Uterus (tissue), 4 donors: ENCODE measurements at places on chromosomes 4 and X. TPM values are rescaled to one million over a fixed set of nuclear protein-coding genes. Genes with fewer than 3 reads are reported as not detected.

DNA sequence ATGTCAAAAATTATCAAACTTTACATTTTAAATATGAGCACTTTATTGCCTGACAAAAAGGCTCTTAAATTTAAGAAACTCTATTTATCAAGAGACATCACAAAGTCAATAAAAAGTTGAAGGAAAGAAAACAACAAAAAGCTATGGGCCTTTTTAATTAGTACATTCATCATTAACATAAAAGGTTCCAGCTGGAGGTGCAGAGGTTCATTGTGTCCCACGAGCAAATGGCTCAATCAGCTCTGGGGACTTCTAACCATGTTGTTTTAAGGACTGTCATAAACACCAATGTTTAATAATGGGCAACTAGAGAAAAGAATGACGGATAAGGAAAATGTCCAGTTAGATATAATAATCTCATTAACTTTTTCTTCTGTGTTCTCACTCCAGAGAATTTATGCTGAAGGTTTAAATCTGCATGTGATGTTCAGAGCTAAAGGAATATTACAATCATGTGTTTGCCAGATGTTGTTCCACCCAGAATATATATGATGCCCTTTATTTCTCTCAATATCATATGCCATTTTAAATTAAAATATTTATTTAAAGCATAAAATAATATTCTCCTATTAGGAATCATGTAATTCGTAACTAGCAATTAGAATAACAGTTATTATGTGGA lies 840.3 kb upstream of the ADGRL3 start:
- no peak overlapping the region for H3K4me3 ChIP-seq
- H3K4me1 ChIP-seq = no peaks in the 10 kb centered on the region
- no peak for DNase-seq
- H3K27me3 ChIP-seq = no peaks in the 10 kb centered on the region

DNA sequence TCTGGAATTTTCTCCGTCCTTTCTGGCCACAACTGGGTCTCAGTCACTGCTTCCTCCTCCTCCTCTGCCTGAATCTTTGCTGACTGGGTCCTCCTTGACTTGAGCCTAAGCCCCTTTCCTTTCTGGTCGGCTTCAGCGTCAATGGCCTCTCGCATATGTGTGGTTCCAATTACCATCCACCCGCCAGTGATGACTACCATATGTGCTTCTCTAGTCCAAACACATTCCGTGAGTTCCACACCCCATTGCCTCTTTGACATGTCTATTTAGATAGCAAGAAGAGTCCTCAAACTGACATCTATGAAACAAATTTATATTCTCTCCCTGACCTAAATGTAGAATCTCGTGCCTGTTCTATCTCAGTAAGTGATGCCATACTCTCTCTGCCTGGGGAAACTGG lies 19.8 kb downstream of the MXRA5 start:
- DNase-seq = no peak
- no peak overlapping the region for H3K4me3 ChIP-seq
- H3K36me3 ChIP-seq = no peaks in the 10 kb centered on the region
- H3K4me1 ChIP-seq = no peaks in the 10 kb centered on the region
- H3K27ac ChIP-seq = no peak overlapping the region

- no peak for DNase-seq
- H3K4me3 ChIP-seq = no peak overlapping the region
- H3K27ac ChIP-seq = no peak overlapping the region
Measured at GRCh38 chr4:22574880-22575279, 59.0 kb upstream of the ADGRA3 start.

- H3K27me3 ChIP-seq = no peaks in the 10 kb centered on the region
- no peaks in the 10 kb centered on the region for H3K36me3 ChIP-seq
- no peak for DNase-seq
- H3K4me1 ChIP-seq = no peaks in the 10 kb centered on the region
- no peak overlapping the region for H3K4me3 ChIP-seq
- H3K27ac ChIP-seq = no peak overlapping the region
Measured at GRCh38 chr4:159002950-159003349, 99.9 kb upstream of the RAPGEF2 start.

DNA sequence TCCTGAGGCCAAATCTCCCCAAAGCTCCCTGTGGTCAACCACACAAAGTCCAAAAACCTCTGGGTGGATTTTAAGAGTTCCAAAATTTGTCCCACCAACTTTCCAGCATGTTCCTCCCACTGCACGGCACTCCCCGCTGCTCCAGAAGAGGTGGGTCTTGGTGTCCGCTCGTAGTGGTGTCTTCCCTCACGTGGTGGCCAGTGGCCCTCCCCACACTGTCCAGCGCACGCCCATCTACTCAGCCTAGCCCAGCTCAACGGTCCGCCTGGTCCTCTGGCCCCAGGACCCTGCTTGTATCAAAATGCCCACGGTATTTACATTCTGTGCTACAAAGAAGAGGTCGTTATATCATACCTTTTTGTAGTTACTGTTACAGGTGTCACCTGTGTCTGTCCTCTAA lies 83.5 kb downstream of the NSUN7 start:
- no peaks in the 10 kb centered on the region for H3K36me3 ChIP-seq
- H3K27ac ChIP-seq = no peak overlapping the region
- no peaks in the 10 kb centered on the region for H3K27me3 ChIP-seq

DNA sequence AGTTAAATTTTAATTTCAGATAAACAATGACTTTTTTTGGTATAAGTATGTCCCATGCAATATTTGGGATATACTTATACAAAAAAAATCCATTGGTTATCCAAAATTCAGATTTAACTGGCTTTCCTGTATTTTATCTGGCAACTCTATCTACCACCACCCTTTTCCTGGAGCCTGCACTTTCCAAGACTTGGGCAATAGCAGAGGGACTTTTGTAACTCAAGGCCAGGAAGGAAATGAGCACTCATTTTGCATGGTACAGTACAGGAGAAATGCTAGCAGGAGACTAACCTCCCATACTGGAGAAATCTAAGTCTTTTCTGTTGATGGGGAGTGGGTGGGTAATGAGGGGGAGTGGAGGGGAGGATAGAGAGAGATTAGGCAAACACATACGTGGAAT lies 37.7 kb upstream of the PLAC1 start:
- no peaks in the 10 kb centered on the region for H3K27me3 ChIP-seq
- H3K4me3 ChIP-seq = no peak overlapping the region
- no peak overlapping the region for H3K27ac ChIP-seq
- no peak for DNase-seq
- H3K36me3 ChIP-seq = no peaks in the 10 kb centered on the region

DNA sequence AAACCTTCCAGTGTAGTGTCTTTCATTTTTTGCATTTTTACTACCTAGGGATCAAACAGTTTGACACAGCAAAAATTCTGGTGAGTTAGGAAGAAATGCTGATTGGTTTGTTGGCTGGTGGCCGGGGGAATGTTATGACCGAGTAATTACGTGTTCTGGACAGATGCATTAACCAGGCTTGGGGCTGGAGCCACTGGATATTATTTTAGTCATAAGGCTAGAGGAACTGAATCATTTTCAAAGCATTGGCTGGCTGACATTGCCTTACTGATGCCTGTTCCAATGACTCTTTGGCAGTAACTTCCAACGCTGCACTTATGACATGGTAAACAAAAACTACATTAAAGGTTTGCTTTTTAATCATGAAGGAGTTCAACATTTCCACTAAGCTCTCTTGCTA lies 84.6 kb downstream of the FBXO8 start:
- H3K4me1 ChIP-seq = no peaks in the 10 kb centered on the region
- no peak overlapping the region for H3K4me3 ChIP-seq
- no peaks in the 10 kb centered on the region for H3K36me3 ChIP-seq
- no peak for DNase-seq
- H3K27ac ChIP-seq = no peak overlapping the region

DNA sequence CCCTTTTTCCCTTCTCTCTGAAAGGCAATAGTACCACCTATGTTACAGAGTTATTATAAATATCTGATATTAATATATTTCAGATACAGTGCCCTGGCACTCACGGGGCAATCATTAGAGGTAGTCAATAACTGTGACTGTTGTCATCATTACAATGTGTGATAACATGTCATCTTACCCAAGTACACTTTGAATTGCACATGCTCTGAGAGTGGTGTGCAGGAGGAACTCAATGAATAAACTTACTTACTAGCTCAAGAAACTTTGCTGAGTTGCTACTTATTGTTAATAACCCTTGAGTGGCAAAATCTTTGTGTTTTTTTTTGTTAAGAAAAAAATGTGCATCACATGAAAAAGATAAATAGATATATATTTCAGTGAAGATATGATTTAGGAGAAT lies 275.1 kb upstream of the RASGEF1B start:
- DNase-seq = no peak
- no peak overlapping the region for H3K4me3 ChIP-seq
- H3K27ac ChIP-seq = no peak overlapping the region
- H3K36me3 ChIP-seq = no peaks in the 10 kb centered on the region
- no peaks in the 10 kb centered on the region for H3K27me3 ChIP-seq
- H3K4me1 ChIP-seq = no peaks in the 10 kb centered on the region

- no peaks in the 10 kb centered on the region for H3K4me1 ChIP-seq
- H3K27me3 ChIP-seq = no peaks in the 10 kb centered on the region
- no peak overlapping the region for H3K27ac ChIP-seq
- no peaks in the 10 kb centered on the region for H3K36me3 ChIP-seq
- no peak for DNase-seq
- H3K4me3 ChIP-seq = no peak overlapping the region
Measured at GRCh38 chr4:104749062-104749461, 254.4 kb upstream of the CXXC4 start.

DNA sequence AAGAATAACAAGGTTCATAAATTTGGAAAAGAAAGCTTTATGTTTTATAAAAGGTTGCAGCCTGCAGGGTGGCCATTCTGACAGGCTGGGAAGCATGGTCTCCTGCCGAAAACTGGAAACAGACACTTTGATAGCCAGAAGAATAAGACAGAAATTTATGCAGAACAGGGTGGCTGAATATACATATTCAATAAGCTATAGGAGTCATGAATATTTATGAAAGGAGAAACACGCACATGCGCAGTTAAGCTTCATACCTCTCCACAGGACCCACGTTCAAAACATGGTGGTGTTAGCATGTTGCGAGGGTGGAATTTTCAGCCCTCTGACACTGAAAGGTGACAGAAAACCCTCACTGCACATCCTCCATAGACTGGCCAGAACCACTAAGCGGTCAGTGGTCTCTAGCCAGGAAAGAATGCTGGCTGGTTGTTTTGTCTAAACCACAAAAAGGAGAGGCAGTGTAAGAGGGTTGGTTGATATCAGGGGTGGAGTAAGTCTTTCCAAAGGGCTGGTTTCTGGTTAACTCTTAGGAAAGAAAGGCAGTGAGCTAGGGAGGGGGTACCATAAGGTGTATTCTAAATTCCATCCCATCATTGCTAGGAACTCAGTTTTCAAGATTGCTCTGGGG lies 58.2 kb downstream of the ANXA10 start:
- H3K36me3 ChIP-seq = no peaks in the 10 kb centered on the region
- H3K27ac ChIP-seq = no peak overlapping the region
- no peak overlapping the region for H3K4me3 ChIP-seq
- H3K4me1 ChIP-seq = no peaks in the 10 kb centered on the region
- no peak for DNase-seq

GRCh38 chrX:153667956-153668396 lies 5.6 kb downstream of the PNCK start:
- H3K4me1 ChIP-seq = no peaks in the 10 kb centered on the region
- peak; percentile 77 for DNase-seq
- no peak overlapping the region for H3K4me3 ChIP-seq
- peaks cover 12% of the 10 kb centered on the region for H3K27me3 ChIP-seq

- no peaks in the 10 kb centered on the region for H3K36me3 ChIP-seq
- H3K4me3 ChIP-seq = no peak overlapping the region
- H3K27me3 ChIP-seq = no peaks in the 10 kb centered on the region
- H3K4me1 ChIP-seq = no peaks in the 10 kb centered on the region
- H3K27ac ChIP-seq = no peak overlapping the region
Measured at GRCh38 chr4:185801471-185801870, 10.5 kb downstream of the SORBS2 start.

DNA sequence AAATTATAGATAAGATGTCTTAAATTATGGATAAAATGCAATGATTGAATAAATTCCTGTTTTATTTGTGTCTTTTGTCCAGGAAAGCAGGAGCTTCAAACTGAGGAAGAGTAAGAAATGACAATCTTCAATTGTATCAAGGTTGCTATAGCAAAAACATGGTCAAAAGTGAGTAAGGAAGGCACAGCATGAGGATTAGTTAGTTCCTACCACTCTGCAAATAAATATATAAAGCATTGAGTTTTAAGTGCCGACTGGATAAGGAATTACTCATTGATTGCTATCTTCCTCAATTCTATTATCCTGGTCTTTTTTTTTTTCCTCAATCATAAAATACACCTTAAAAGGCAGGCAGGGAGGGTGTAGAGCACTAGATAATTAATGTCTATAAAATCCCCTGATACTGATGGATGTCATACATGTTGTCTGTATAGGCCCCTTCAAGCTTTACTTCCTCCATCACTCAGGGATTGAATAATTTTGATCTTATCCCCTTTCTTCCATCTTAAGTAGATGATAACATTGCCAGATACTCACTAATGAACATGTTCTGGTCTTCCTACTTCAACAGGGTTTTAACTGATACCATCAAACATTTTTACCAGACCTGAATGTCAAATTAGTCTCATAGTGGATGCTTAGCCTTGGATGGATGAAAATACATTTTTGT lies 86.6 kb downstream of the MID1 start:
- no peak overlapping the region for H3K4me3 ChIP-seq
- H3K36me3 ChIP-seq = no peaks in the 10 kb centered on the region
- H3K27me3 ChIP-seq = no peaks in the 10 kb centered on the region

GRCh38 chrX:439719-440118 lies 53.0 kb upstream of the PPP2R3B start:
- H3K4me3 ChIP-seq = no peak overlapping the region
- H3K27me3 ChIP-seq = no peaks in the 10 kb centered on the region
- no peak for DNase-seq

DNA sequence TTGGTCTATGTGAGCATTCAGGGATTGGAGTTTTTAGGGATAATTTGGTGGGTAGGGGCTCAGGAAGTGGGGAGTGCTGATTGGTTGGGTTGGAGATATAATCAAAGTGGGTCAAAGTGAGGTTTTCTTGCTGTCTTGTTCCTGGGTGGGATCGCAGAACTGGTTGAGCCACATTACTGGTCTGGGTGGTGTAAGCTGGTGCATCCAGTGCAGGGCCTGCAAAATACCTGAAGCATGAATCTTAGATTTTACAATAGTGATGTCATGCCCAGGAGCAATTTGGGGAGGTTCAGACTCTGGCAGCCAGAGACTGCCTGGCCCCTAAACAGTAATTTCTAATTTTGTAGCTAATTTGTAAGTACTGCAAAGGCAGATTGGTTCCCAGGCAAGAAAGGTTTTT lies 665.6 kb upstream of the PRKX start:
- H3K4me1 ChIP-seq = no peaks in the 10 kb centered on the region
- no peak for DNase-seq
- no peaks in the 10 kb centered on the region for H3K27me3 ChIP-seq
- H3K4me3 ChIP-seq = no peak overlapping the region
- no peaks in the 10 kb centered on the region for H3K36me3 ChIP-seq

GRCh38 chr4:53055274-53055673 lies 193.2 kb downstream of the RASL11B start:
- no peak overlapping the region for H3K27ac ChIP-seq
- DNase-seq = no peak
- H3K27me3 ChIP-seq = no peaks in the 10 kb centered on the region

WDR19 gene
- 85.6 TPM for total RNA-seq

HSFX2 gene
- not detected for total RNA-seq

TCEAL6 gene
- total RNA-seq = not detected

F8A3 gene
- total RNA-seq = 2.6 TPM

GUCY1B1 gene
- 25.3 TPM for total RNA-seq

TBX22 gene
- total RNA-seq = not detected

ZNF711 gene
- 0.51 TPM for total RNA-seq

CETN2 gene
- 46.7 TPM for total RNA-seq

SLITRK4 gene
- not detected for total RNA-seq

FAM241A gene
- total RNA-seq = 8.5 TPM
